ENCODE measurements at places on chromosomes 1 and 21.

DNA sequence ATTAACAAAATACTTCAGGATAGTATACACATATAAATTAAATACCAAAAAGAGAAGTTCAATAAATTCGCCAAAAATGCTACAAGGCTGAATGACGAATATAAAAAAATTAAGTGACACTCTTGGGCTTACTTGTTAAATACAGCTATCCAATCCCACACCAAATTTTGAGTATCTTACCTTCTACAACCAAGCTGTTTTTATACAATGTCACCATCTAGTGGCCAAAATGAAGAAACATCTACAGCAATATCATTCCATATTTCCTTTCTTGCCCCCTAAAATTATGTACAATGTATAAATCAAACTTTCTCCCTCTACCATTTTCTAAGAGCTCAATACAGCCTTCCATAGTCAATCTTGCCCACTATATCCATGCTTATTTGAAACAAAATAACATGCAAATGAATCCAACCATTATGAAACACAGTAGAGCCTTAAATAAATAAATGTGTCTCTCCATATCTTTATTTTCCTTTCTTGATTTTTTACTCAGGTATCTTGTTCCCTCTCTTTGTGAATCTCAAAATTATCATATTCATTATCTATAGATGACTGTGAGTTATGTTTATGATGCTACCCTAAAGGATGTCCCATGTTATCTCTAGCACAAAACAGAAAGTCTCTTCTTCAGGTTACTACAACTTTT lies 86.3 kb downstream of the ACBD6 start:
- DNase-seq, result no peak

GRCh38 chr1:171210355-171210754 lies 25.3 kb downstream of the FMO2 start:
- DNase-seq, result no peak

- no peak for DNase-seq
These were observed 35.2 kb downstream of the NENF start for GRCh38 chr1:212467843-212468482.

- no peak for DNase-seq
These were observed 33.2 kb downstream of the CAMSAP2 start for GRCh38 chr1:200771625-200772555.

GRCh38 chr1:221612047-221612777 lies 129.7 kb downstream of the DUSP10 start:
- DNase-seq, result no peak

GRCh38 chr1:26257222-26257621 lies 22.7 kb upstream of the SH3BGRL3 start:
- DNase-seq, result no peak

DNA sequence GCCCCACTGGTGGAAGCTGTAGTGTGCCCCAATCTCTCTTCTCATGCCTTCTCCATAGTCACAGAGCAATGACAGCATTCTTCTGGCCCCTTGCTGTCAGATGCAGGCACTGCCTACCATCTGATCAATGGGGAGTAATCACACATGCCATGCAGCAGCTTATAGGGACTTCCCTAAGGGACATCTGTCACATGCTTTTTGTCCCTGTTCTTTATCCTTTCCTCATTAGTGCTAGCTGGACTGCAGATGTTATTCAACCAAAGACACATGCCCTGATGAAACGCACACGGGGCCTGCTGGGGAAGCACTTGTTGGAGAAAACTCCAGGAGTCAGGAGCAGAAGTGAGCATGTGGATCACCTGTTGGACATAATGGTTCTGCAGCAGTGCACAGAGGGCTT lies 108.7 kb downstream of the KCNJ15 start:
- no peak for DNase-seq

GRCh38 chr1:8055973-8056372 lies 29.9 kb upstream of the ERRFI1 start:
- DNase-seq, result no peak

DNA sequence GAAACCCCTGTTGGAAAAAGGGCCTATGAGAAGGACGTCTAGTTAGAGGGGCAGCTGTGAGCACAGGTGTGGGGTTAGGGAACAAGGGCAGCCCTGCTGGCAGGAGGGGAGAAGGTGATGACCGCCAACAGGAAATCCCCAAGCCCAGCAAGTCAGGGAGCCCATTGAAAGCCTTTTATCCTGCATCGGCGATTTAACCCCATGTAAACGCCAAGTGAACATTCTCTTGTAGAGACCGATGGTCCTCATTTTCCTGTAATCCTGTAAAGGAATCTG lies 1.1 kb upstream of the BSND start:
- no peak for DNase-seq

GRCh38 chr1:194161591-194161990 lies 975.2 kb upstream of the B3GALT2 start:
- DNase-seq, result no peak

GRCh38 chr1:180762796-180763195 lies 131.0 kb downstream of the XPR1 start:
- no peak for DNase-seq

- DNase-seq, result no peak
These were observed 23.0 kb downstream of the MARK1 start for GRCh38 chr1:220550811-220551399.

DNA sequence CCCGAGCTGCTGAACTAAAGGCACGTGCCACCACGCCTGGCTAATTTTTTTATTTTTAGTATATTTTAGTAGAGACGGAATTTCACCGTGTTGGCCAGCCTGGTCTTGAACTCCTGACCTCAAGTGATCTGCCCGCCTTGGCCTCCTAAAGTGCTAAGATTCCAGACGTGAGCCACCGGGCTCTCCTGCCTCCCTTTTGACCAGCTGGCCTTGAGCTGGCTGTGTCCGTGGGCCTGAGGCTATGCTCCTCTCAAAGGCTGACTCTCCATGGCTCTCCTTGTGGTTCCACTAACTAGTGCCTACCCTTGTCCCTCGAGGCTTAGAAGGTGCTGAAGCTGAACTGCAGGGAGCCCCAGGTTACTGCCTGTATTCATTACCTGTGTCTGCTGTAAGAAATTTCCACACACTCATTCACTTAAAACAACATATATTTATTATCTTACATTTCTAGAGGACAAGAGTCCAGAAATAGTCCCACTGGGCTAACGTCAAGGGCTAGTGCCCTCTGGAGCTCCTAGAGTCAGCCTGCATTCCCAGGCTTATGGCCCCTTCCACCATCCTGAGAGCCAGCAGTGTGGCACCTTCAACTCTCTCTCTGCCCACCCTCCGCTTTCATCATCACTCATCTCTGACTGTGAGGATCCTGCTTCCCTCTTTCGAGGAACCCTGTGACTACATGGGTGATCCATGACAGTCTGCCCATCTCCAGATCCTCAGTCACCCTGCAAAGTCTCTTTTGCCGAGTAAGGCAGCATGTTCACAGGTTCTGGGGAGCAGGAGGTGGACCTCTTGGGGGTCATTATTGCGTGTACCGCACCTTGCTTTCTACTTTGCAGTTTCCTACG lies 34.9 kb downstream of the ETS2 start:
- DNase-seq, result no peak

- no peak for DNase-seq
These were observed 944 bp upstream of the AGO3 start for GRCh38 chr1:35929730-35930592.
